ENCODE measurements at places on chromosomes 13 and 19.

GRCh38 chr13:35143123-35143522 is 201.1 kb downstream of the NBEA start:
- DNase-seq = no peak

DNA sequence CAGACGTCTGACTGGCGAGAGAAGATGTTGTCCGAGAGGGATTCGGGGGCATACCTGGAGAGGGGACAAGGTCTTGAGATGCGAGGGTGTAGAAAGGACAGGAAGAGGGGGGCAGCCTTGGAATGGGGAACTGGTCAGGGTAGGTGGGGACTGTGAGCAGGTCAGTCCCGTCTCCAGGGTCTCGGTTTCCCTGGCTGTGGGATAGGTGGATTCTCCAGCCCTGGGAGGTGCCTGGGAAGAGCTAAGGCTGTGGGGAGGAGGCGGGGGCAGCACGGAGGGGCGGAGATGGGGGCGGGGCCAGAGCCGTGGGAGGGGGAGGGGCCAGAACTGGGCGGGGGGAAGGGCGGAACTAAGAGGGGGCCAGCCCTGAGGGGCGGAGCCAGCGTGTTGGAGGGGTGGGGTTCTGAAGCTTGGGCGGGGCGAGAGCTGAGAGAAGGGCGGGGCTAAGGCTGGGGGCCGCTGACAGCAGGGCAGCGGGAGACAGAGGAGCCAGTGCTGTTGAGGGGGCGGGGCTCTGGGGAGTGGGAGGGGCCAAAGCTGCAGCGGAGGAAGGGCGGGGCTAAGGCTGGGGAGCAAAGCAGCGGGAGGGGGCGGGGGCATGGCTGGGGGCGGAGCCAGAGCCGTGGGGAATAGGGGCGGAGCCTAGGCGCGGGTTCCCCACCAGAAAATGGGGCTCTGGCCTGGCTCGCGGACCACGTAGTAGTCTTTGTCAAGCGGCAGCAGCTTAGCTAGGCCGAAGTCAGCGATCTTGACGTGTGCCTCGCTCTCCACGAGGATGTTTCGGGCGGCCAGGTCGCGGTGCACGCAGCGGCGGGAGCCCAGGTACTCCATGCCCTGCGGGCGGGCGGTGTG is 9.5 kb upstream of the INSL3 start:
- peak; percentile 79 for DNase-seq

- no peak for DNase-seq
Observed at GRCh38 chr19:19578252-19578651, 40.2 kb downstream of the CILP2 start.

DNA sequence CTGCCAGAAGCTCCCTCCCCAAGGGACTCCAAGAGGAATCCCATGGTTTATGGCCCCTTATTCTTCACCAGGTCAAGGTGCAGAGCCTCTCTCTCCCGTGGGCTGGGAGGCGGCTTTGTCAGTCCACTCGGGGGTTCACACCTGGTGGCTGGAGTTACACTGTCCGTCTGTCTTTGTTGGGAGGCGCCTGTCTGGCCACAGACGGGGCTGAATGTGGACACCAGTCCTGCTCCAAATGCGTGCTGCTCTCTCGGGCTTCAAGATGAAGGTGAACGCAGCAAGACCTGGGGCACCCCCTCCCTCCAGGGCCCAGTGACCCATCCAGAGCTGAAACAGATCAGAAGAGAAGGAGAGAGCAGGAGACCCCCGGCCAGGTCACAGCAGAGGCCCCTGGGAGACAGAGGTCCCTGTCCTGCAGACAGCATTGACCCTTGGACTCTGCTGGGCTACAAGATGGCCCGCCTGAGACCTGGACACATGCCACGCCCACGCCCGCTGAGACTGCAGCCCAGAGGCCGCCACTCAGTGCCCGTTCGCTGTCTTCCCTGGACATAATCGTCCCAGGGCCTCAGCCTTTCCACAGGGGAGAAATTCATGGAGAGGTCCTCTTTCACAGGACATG is 29.9 kb upstream of the TUBGCP3 start:
- no peak for DNase-seq

- no peak for DNase-seq
Observed at GRCh38 chr19:9580728-9581127, 3.6 kb downstream of the ZNF121 start.

DNA sequence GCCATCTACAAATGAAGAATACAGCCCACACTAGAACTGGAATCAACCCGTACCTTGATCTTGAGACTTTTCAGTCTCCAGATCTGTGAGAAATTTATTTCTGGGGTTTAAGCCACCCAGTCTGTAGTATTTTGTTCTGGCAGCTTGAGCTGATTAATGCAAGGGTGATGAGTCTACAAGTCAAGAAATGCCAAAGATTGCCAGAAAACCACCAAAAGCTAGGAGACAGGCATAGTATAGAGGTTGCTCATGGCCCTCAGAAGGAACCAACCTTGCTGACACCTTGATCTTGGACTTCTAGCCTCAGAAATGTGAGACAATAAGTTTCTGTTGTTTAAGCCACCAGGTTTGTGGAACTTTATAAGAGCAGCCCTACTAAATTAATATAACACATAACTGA is 428.2 kb upstream of the KLF12 start:
- no peak for DNase-seq

DNA sequence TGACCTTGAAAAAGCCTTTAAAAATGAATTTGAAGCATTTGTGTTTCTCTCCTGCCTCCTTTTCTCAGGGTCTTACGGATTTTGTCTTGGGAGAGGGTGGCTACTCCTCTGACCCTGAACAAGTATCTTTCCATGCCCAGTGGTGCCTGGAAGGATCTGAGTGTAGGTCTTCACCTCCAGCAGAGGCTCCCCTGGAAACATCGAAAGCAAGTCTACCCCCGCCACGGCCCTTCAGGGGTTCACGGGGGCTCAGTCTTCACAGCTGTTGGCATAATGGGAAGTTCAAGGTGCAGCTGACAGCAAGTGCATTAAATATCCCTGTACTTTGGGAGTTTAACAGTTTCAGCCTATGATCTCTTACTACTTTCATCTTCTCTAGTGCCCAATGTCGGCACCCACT is 42.7 kb upstream of the SLC15A1 start:
- no peak for DNase-seq

- no peak for DNase-seq
Observed at GRCh38 chr19:18761531-18762110, 29.5 kb downstream of the COMP start.

GRCh38 chr13:109743706-109744453 is 42.5 kb downstream of the IRS2 start:
- no peak for DNase-seq

DNA sequence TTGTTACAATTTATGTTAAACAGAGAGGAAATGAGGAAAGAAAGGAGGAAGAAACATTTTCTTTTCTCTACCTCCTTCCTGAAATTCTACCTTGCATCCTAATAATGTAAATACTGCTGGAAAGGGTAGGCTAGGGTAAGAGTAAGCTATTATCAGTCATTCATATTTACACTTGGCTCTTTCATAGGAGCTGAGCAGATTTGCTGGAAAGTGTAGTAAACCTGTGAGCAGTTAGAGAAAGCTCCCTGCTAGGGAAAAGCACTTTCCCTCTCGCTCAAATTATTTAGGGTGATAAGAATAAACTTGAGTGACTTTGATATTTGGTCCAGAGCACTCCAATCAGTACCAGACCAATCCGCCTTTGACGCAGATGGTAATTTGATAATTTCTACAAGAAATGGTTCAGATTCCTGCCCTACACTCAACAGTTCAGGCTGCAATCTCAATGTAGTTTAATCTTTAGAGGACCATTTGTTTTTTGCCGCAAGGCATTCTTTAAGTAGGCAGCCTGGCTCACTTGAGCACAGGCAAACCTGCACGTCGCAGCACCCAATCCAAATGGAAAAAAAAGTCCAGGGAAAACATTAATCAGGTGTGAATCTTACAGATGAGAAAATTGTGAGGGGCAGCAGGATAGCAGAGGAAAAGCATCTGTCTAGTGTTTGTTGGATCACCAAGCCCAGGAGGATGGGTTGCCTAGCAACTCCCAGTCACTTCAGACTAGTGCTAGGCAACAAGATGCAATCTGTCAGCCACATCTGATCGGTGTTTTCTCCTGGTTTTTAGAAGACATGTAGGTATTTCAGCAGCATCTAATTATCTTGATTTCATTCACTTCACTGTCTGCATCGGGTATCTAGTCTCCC is 68.6 kb upstream of the KL start:
- no peak for DNase-seq

DNA sequence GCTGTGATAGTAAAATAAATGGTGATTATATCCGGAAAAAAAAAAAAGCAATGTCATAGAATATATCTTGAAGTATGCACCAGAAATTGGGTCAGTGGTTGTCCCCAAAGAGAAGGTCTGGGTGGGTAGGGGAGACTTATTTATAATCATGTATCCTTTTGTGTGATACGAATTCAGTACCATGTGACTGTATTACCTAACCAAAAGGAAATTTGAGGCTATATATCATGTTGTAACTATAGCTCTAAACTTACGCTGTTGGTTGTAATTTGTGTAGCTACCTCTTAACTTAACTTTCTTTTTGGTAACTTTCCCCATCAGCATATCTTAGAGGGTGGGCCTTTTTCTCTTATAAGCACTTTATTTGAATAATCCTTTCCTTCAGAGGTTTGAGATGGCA is 25.2 kb upstream of the KCTD4 start:
- no peak for DNase-seq

Data from right kidney (tissue), 9 donors.